SJCRH30 (cell line): ENCODE measurements at places on chromosomes 5 and 9. TPM values are rescaled to one million over a fixed set of nuclear protein-coding genes. Genes with fewer than 3 reads are reported as not detected.

DNA sequence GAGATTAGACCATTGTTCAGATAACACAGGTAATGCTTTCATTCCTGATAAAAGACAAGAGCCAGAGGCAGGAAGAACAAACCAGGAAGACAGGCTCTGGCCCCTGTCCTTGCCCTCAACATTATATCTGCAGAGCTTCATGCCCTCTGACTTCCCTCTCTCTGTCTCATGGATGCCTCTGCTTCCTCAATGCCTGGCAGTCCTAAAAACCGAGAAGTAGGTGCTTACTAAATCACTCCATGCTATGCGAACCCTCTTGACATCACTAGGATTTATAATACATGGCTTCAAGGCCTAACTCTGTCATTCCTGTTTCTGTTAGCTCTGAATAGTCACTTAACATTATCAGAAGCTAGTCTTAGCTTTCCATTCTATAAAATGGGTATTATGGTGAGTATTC is 117.8 kb downstream of the TLR4 start:
- no peak for DNase-seq

The ADCY2 gene
- total RNA-seq, result 6.5 and 9.6 TPM in 2 replicates

DNA sequence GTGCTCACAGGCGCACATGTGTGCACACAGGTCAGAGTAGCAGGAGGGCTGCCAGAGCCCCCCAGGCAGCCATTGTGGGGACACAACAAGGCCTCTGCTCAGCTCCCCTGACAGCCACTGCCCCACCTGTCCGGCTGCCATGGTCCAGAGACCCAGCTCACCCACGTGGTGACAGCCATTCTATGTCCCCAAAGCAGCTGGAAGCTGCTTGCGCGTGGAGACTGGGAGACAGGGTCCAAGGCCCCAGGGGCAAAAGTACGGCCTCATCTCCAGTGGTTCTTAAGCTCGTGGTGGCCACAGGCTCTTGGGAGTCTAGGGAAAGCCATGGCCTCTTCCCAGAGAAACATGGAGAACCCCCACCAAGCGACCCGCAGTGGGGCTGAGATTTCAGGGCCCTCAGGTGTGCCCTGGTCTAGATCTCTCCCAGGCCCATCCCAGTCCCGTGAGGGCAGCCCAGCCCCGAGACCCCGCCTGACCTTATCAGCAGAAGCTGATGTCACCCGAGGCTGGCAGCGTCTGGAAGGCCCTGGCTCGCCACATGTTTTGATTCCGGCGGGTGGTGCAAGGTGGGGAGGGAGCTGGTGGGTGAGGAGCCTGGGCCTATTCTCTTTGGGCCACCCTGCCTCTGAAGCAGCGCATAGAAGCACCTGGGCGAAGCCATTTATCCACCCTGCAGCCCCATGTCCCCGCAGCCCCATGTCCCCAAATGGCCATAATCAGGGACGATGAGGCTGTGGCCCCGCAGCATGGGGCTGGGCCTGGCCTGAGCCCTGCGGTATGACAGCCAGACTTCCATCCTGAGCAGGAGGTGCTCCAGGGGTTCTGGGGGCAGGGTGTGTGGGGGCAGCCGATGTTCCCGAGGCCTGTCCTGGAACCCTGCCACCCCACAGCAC is 31.7 kb downstream of the GLT6D1 start:
- DNase-seq, result no peak

GRCh38 chr5:159010661-159011442 is 88.9 kb downstream of the EBF1 start:
- DNase-seq, result no peak

DNA sequence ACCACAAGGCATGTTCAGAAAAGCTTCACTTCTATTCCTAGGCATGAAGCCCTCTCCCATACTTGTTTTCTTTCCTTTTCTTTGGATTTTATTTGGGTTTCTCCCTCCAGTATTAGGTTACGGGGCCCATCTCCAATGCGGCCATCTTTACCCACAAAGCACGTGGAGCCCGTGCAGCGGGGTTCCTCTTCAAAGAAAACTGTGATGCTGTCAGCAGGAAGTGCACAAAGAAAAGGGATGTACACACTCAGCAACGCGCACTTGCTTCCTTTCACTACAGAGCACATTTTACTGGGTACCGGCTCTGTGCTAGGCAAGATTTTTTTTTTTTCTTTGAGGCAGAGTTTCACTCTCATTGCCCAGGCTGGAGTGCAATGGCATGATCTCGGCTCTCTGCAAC is 106.6 kb downstream of the COL23A1 start:
- no peak for DNase-seq

The GRM6 gene
- total RNA-seq, result not detected in 2 replicates

GRCh38 chr5:170523142-170523551 is 19.3 kb downstream of the KCNIP1 start:
- DNase-seq, result peak; percentile 34

The BSPRY gene
- 0.10 and 0.15 TPM in 2 replicates for total RNA-seq

GRCh38 chr5:77139001-77139400 is 51.9 kb upstream of the ZBED3 start:
- no peak for DNase-seq

DNA sequence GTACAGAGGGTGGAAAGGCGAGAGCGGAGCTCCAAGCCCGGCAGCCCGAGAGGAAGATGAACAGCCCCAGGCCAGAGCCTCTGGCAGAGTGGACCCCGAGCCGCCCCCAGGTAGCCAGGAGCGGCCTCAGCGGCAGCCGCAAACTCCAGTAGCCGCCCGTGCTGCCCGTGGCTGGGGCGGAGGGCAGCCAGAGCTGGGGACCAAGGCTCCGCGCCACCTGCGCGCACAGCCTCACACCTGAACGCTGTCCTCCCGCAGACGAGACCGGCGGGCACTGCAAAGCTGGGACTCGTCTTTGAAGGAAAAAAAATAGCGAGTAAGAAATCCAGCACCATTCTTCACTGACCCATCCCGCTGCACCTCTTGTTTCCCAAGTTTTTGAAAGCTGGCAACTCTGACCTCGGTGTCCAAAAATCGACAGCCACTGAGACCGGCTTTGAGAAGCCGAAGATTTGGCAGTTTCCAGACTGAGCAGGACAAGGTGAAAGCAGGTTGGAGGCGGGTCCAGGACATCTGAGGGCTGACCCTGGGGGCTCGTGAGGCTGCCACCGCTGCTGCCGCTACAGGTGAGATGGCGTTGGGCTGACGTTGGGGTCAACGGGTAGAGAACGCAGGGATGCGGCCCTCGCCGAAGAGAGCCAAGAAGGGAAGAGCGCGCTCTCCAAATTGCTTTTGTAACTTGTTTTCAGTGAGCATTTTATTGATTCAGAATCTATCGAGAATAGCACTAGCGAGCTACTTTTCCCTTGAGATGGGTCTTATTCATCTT is at the start of gene PTGER4:
PTGER4 (plus strand) TSS at position 3 of the 769 bp plus-strand sequence. CDS start 1,079 bp downstream, outside the sequence.
- DNase-seq, result peak; percentile 17

DNA sequence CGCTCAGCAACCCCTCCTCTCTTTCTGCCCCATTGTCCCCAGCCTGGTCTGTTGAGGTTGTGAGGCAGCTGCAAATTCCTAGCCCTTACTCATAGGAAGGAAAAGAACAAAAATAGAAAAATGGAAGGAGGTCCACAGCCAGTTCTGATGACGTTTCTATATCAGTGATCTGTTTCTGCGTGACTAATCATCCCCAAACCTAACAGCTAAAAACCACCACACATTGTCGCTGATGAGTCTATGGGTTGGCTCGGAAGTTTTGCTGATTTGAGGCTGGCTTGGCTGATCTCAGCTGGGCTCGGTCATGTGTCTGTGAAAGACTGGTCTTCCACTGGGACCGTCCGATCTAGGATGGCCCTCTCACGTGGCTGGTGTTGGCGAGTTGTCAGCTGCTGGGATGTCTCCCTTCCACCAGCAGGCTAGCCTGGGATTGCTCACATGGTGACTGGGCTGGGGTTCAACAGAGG is 200.6 kb upstream of the ZNF618 start:
- peak; percentile 95 for DNase-seq

The ZNF483 gene
- total RNA-seq, result 16.9 and 19.1 TPM in 2 replicates

The KIAA1958 gene
- total RNA-seq, result 16.2 and 17.6 TPM in 2 replicates

The ZNF366 gene
- 0.12 and 0.25 TPM in 2 replicates for total RNA-seq

The SECISBP2 gene
- total RNA-seq, result 37.6 and 47.9 TPM in 2 replicates

DNA sequence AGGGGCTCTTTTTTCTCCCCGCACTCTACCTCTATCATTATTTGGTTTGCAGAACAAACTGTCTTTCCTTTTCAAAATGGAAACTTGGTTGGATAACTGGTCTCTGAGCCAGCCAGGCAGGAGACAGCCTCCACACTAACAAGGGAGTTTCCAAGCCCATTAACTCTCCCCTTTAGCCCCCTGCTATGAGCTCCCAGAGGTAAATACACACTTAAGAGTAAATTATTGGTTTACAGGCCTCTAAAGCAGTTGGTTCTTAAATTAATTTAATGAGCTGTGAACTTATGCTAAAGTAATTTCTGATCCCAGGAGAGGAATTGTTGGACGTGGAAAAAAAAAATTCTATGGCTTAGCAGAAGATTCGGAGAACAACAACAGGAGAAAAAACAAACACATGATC is 30.3 kb downstream of the EPB41L4A start:
- no peak for DNase-seq

- DNase-seq, result no peak
These were observed 7.3 kb downstream of the FBP2 start for GRCh38 chr9:94586316-94586715.

DNA sequence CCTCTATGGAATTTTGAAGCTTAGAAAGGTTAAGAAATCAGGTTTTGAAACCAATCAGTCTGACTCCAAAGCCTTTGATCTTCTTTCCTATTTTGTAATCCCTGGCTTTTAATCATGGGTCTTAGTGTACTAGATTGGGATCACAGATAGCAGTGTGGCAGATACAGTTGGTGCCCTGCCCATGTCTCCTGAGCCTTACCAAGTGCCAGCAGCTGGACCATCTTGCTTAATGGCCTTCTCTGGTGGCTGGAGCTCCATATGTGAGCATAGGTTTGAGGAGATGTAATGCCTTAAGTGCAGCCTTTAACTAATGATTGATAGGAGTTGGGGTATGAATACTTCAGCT is 16.7 kb upstream of the RIC1 start:
- no peak for DNase-seq

DNA sequence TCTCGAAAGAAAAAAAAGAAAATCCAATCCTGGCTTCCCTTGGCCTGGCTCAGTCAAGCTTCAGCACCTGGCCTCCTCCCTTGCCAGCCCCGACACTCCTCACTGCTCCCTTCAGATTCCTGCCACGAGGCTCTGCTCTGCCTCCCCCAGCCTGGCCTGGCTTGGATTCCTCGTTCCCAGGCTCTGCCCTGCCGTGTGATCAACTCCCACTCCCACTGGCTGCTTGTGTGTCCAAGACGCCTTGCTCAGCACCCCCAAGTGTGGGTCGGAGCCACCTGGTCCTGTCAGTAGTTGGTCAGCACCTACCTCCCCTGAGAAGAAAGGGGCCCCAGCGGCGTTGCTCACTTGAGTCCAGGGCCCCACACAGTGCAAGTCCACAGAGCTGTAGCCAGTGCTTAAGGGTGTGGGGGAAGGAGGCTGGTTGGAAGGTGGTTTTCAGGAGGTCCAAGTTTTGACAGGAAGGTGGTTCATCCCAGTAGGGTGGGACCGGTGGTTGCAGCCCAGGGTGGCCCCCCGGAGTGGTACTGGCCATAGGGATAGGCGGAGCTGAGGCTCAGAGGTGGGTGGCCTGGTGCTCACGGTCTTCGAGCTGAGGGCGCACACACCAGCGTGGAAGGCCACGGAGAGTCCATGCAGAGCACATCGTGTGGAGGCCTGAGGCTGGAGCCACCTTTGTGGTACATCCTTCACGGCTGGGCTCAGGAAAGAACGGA is 46.4 kb downstream of the JADE2 start:
- no peak for DNase-seq

The C5 gene
- 2.6 and 3.0 TPM in 2 replicates for total RNA-seq

GRCh38 chr9:22175972-22176545 is 167.0 kb upstream of the CDKN2B start:
- no peak for DNase-seq

DNA sequence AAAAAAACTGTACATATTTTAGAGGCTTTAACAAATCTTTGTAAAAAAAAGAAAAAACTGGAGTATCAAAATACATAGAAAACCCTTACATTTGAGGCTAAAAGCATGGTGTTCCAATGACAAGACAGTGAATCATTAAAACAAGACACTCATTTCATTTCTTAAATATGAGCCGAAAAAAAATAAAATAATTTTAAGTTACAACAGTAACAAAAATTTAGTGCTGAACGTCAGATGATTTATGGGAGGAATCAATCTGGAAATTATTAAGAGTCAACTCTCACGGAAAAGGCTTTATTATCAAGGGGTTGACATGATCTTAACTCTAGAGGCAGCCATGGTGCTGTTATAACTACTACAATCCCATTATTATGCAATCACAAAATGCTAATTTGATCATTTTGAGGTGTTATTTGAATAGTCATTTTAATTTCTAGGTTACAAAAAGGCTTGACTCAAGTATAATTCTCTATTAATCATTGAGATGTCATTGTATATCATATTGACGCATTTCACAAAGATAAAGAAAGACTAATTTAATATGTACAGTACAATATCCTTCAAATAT is 51.9 kb downstream of the MAPKAP1 start:
- DNase-seq, result no peak

DNA sequence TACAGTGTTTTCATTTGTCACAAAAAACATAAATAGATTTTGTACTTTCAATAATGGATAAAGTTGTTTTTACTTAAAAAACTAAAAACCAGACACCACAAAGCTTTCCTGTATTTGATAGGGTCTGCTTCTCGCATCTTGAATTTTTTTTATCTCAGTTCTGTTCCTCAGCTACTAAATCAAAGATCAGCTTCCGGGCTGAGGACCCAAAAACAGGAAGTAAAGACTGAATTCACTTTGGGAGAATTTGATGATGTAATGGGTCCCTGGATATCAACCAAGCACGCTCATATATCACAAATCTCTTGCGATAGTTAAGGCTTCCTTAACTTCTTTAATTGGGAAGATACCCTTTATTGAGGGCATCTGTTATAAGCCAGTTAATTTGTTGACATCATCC is 24.1 kb downstream of the ITK start:
- DNase-seq, result no peak

The ANKRA2 gene
- total RNA-seq, result 12.2 and 13.2 TPM in 2 replicates

DNA sequence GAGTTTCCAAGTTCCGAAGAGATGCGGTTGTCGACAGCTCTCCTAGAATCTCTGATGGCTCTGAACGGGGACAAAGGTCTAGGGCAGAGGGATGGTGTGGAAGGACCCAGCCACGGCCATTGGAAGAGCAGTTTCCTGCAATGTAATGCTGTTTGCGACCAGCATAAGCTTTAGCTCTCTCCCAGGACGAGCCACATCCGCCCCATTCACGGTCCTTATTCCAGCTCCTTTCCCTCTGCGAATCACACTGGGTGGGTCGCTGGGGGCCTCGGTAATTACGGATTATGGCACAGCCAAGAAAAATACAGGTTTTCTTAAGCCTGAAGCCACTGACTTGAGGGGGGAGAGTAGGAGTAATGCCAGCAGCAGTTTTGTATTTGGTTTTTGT is 22.7 kb downstream of the ANXA2R start:
- DNase-seq, result peak; percentile 58

DNA sequence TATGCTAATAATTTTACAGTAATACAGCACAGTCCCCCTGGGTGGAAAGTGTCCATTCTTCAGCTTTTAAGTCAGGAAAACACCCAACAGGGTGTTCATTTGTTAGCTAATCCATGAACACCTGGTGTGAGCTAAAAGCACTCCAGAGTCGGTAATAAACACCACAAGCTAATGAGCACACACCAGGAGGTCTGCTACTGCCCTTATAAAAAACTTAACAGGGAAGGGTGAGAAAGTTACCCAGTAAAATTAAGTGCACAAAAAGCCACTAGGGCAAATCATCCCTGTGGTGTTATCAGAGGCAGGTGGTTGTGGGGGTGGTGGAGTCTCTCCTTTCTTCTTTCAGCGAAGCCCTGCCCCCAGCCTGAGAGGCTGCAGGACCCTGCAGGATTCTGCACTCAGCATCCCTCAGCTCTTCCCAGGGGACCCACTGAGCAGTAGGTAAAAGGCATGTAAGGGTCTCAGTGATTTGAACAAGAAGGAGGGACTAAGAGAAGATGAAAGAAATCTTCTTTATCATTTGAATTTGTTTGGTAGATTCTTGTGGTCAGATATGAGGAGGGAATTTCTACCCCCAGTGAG is 14.4 kb downstream of the GDNF start:
- no peak for DNase-seq
